ENCODE measurements at places on chromosomes 5 and 9.

DNA sequence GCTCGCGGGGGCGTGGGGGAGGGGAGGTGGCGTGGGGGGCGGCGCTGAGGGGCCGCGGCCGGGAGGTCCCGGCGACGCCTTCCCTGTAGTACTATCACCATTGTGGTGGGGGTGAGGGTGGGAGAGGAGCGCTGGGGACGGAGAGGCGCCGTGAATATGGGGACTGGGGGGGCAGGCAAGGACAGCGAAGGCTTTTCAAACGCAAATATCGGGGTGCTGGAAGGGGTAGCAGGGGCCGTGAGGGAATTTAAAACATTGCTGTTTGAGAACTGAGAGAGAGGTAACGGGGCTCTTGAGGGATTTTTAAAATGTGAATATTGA, 427 bp downstream of the RBM27 start:
- no peak for DNase-seq

- DNase-seq, result no peak
Measured at GRCh38 chr9:133107961-133108793, 12.9 kb downstream of the RALGDS start.

GRCh38 chr5:140116716-140117115, 2.8 kb downstream of the PURA start:
- peak; percentile 43 for DNase-seq

- DNase-seq, result no peak
Measured at GRCh38 chr5:34722183-34722582, 66.1 kb downstream of the RAI14 start.

DNA sequence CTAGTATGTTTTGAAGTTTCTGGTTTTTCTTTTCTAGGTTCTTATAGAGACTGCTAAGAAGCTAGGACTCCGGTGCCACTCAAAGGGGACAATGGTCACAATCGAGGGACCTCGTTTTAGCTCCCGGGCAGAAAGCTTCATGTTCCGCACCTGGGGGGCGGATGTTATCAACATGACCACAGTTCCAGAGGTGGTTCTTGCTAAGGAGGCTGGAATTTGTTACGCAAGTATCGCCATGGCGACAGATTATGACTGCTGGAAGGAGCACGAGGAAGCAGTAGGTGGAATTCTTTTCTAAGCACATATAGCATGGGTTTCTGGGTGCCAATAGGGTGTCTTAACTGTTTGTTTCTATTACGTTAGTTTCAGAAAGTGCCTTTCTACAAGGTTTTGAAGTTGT, 52.2 kb downstream of the MTAP start:
- no peak for DNase-seq

DNA sequence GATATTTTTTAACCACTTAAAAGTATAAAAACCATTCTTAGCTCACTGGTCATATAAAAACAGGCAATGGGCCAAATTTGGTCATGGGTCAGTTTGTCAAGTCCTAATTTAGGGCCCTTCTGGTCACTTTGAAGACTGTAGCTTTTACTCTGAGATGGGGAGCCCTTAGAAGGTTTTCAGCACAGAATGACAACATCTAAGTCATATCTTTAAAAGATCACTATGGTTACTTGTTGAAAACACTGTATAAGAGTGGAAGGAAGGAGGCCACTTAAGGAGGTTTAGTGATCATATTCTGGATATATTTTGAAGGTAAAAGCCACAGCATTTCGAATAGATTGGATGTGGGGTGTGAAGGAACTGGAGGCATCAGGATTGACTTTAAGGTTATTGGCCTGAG, 76.7 kb downstream of the STRBP start:
- no peak for DNase-seq

DNA sequence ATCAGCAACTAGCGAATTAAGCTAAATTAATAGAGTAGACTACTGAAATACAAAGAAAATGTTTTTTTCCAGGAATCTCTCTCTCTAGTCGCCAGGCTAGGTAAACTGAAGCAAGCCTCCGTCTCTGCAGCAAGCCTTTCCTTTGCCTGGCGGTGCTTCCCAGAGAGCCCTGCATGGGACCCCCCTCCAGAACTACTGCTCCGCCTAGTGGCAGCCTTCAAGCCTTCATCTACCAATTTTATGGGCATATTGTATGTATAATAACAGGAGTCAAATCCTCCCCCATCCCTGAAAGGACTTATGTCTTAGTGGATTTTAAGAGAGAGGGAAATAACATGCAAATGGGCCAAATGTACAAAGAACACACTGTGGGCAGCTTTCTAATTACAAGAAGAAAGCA, 241.9 kb downstream of the SAXO1 start:
- peak; percentile 15 for DNase-seq

DNA sequence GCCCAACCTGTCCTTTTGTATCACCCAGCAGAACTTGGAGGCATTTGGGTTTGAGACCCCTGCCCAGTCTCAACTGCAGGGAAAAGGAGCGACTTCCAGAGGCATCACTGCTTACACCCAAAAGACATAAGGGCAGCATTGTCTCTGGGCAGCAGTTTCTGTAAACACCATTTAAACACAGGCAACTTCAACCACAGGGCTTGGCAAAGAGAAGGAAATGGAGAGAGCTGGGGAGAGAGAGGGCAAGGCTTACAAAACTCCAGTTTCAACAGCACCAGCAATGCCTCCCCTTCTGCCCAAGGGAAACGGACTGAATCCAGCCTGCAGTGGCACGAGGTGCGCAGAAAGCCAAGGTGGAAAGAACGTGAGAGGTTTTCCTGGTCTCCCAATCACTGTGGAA, 147.6 kb downstream of the ROR2 start:
- DNase-seq, result no peak

- DNase-seq, result no peak
Measured at GRCh38 chr5:41338136-41338675, 124.9 kb upstream of the C6 start.

DNA sequence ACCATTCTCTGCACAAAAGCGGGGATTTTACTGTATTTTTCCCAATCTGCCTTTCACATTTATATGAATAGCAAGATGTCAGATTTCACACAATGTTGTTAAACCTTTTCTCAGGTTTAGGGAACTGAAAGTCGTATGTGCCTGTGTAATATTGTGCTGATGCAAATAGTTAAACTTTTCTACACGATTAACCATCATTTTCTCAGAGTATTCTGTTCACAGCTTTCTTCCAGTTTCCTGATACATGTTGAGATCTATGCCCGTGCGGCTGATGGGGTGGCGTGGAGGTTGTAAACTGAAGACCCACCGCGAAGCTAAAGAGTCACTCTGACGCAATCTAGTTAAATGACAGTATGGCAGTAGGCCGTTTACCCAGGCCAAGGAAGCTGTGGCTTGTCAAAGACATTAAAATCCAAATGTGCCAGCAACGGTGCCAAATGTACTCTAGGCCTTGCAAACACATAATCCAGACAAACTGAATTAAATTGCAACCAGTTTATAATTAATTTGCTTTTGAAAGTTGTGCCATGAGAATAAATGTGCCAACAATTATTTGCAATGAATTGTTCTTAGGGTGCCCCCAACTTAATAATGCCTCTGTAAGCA, 145.7 kb downstream of the EBF1 start:
- DNase-seq, result peak; percentile 92

Measured in OCI-LY7 (cell line).